ENCODE measurements at places on chromosomes 6 and 20.

DNA sequence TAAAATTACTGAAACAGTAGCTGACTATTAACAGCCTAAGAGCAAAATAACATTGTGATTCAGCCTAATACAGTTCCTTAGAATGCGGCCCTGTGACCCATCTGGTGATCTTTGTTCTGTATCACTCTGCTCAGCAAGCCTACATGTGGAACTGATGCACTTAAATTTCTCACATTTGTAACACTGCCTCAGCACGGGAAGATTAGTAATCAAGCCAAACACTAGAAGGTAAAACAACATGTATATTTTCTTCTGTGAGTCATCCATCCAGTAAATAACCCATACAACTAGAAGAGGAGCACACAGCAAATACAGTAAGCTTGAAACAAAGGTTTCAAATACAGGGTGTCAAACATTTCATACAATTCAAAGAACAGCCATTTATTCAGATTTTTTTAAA, 189.7 kb upstream of the NOX3 start:
- DNase-seq, result no peak

DNA sequence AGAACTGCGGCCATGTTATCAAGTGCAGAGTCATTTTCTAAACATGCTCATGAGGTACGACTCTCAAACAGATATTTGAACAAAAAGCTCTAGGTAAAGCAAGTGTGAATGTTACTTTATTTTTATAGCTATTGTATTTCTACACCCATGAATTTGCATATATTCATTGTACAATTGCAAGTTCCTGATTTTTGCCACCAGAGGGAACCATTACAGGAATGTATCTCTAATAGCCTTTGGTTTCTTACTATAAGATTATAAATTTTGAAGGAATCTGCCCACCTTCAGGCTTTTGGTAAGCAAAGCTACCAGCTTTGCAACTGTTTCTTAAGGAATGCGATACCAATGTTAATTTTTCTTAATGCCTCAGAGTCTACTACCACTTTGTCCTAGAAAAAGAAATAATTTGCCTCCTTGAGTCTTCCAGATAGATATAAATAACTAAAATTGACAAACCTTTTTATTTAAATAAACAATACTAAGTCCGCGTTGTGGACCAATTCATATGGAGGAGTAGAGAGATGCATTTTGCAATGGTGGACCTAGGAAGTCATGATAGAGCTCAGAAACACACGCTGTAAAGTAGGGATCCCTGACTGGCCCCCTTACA, 125.4 kb upstream of the SAMD5 start:
- DNase-seq, result peak; percentile 58

GRCh38 chr6:164665328-164665727, 644.1 kb downstream of the C6orf118 start:
- no peak for DNase-seq

- no peak for DNase-seq
These were observed 3.9 kb downstream of the DST start for GRCh38 chr6:56638760-56639159.

DNA sequence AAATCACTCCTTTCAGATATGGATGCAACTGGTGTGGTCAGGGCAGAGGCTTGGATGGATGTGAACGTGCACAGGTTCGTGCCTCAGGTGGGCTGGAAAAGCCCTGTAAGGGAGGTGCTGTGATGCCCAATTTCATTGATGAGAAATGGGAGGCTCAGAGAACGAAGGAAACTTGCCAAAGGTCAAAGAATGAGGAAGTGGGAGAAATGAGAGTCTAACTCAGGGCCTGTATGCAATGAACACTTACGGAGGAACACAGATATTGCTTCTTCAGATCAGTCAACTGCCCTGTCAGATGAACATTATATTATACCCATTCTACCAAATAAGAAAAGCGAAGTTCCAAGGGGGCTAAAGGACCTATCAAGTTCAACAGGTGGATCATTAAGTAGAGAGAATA, 134.7 kb downstream of the RCAN2 start:
- DNase-seq, result no peak

DNA sequence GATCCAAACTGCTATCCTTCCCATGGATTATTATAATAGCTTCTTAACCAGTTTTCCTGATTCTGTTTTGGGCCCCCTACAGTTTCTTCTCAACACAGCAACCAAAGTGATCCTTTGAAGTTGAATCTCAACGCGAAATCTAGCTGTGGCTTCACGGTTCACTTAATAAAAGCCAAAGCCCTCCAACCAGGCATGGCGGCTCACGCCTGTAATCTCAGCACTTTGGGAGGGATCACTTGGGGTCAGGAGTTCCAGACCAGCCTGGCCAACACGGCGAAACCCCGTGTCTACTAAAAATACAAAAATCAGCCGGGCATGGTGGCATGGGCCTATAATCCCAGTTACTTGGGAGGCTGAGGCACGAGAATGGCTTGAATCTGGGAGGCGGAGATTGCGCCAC, 3.3 kb downstream of the RMND1 start:
- no peak for DNase-seq

GRCh38 chr20:57451795-57452661, 60.8 kb downstream of the RBM38 start:
- peak; percentile 71 for DNase-seq

GRCh38 chr6:11845664-11846577, 67.3 kb upstream of the ADTRP start:
- DNase-seq, result no peak

DNA sequence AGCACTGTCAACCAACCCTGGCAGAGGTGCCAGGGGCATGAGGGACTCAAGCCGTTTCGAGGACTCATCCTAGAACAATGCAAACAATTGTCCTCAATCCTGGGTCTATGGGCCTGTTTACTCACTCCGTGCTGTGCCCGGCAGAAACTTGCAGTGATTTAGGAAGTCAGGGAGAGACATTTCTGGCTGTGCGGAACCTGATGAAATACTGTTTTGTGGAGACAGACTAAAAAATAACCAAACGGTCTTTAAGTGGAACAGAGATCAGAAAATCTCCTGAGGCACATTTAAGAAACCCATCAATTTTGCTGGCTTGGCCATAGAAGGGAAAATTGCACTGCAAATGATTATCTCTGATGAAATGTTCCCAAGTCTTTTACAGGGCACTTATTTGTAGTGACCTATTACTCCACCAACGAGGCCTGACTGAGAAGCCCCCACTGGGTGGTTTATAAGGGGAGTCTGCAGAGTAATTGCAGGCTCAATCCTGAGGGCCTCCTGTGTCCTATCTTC, 79.8 kb upstream of the KCNK16 start:
- no peak for DNase-seq

GRCh38 chr6:27183060-27183832, 64.3 kb upstream of the PRSS16 start:
- peak; percentile 50 for DNase-seq

DNA sequence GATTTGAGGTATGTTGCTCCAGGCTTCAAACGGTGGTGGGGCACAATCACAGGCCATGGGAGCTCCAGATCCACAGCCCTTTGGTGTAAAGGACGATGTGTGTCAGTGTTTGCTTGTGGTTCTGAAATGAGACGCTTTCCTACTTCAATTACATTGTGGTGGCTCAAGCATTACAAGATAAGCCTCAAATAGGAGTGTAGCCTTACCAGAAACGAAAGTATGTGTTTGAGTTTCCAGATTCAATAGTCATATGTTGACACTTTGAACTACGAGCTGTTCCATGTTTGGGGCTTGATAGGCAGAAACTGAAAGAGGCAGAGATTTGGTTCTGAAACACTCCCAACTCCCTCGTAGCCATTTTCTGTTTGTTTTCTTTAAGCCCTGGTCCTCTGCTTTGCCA, 187.1 kb downstream of the MYLK4 start:
- DNase-seq, result no peak

DNA sequence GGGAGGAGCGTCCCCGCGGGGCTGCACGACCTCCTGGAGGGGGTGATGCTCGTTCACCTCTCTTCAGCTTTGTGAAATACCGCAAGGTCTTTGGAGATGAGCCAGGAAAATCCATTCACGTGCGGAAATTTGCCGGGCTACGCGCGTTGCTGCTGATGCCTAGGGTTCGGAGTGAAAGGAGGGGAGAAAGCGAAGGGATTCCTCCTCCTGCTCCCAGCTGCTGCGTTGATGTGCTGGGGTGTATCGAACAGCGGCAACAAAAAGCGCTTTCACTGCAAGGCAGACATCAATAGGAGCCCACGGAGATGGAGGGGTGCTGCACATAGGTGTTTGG, 391 bp upstream of the B3GAT2 start:
- no peak for DNase-seq

DNA sequence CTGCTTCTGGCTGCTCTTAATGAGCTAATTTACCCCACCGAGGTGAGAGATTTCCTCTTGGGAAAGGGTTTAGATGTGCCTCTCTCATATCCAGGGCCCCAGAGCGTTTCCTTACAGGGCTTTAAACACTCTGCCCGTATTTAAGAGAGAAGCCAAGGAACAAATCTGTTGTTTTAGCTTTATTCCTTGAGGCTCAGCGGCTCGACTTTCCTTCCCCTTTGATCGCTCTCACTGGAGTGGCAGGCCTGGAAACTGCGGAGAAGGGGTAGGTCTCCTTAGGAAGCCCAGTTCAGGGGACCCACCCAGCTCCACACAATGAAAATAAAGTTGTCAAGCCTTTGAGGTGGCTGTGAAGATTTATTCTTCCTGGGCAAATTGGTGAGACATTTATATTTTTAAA, 132.0 kb upstream of the JAG1 start:
- no peak for DNase-seq

DNA sequence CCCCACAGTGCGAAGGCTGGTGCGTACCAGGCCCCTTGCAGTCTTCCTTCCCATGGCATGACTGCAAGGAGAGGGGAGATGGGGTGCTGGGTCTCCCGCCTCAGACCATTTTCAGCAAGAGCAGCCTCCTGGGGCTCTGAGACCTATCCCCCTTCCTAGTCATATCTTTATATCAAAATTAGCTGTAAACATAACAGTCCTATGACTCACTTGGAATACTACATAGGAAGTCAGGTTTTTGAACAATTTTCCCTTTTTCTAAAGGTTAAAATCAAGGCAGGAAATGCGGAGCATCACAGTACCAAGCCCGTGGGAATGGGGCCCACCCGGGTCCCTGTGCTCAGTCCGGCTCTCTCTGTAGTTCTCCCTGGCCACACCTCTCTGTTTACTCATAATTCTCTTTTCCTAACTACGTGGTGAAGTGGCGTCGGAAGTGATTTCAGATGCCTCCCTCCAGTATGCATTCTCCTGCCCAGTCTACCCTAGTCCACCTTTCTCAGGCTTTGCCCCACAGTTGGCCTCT, 109.8 kb upstream of the TMEM170B start:
- DNase-seq, result no peak

GRCh38 chr6:5762561-5762968, 244.2 kb downstream of the NRN1 start:
- no peak for DNase-seq

DNA sequence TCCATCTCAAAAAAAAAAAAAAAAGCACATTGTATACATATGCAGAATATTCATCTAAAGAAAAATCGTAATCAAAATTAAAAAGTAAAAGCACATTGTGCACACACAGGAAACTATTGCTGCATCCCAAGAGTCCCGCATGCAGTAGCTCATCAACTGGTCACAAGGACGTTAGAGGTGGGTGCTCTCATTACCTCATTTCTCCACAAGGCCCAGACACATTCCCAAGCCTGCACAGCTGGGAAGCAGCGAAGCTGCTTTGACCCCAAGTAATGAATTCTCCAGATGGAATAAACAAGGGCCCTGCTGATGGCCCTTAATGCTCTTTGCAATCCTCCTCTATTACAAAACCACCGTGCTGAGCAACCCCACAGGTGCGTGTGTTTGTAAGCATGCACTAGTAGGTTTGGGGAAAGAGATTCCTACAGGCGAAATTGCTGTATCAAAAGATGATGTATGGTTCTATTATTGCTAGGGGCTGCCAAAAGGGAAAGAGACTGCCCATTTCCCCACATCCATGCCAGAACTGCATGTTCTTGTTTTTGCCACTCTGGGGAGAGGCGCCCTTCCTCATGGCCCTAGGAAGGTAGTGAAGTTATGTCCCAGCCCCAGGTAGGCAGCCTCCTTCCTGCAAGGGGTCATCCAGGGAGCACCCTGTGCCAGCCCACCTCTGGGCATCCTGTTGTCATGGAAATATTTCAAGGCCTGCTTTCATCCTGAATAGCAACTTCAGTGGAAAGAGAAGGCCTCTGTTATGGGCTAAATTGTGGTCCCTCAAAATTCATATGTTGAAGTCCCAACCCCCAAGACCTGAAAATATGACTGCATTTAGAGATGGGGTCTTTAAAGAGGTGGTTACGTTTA, 34.6 kb upstream of the PTGIS start:
- no peak for DNase-seq

- no peak for DNase-seq
These were observed 560.0 kb downstream of the TBC1D32 start for GRCh38 chr6:120774275-120774674.

Measured in Karpas-422 (cell line).